Activated T-helper 1 cell treated with anti-CD3 and anti-CD28 coated beads, Interleukin-2, amount 50 U/mL, for 16 hours (primary cell): ENCODE measurements at places on chromosomes 1 and 21.
A peak's percentile ranks its signal among the peaks of the same experiment; 100 is the strongest.

DNA sequence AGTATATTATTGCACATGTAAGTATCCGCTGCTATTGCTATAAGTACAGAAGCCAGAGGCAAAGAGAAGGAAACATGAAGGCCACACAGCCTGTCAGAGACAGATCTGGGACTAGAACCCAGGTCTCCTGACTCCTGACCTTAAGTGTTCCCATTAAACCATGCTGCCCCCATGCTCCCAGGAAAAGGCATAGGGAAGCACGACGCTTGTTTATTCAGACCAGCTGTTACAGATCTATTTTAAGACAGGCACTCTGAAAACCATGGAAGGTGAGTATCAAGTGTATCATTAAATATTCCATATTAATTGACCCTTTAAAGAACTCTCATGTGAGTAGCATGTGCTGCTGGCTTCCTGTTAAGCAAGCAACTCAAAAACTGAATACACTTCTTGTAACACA lies 11.4 kb downstream of the VAV3 start:
- DNase-seq: no peak

- no peak for DNase-seq
Measured at GRCh38 chr1:198337886-198338285, 181.1 kb downstream of the NEK7 start.

GRCh38 chr21:38963006-38963405 lies 157.3 kb downstream of the ETS2 start:
- no peak for DNase-seq

DNA sequence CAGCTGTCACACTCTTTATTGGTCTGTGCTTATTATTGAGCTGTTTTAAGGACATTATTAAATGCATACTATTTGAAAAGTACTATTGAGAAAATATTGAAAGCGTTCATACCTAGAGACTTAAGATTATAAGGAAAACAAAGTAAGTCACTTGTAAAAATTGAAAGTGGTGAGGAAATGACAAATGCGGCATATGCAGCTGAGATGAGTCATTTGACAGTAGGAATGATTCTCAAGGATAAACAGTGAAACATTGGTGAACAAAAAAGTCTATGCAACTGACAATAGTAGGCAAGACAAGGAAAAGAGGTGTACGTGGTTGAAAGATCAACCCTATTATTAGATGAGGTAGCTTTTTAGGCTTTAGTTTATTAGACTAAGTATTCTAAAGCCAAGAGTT lies 82.6 kb upstream of the MAP10 start:
- DNase-seq: no peak

- DNase-seq: peak; percentile 19
Measured at GRCh38 chr1:116910379-116911187, 867 bp downstream of the PTGFRN start.

DNA sequence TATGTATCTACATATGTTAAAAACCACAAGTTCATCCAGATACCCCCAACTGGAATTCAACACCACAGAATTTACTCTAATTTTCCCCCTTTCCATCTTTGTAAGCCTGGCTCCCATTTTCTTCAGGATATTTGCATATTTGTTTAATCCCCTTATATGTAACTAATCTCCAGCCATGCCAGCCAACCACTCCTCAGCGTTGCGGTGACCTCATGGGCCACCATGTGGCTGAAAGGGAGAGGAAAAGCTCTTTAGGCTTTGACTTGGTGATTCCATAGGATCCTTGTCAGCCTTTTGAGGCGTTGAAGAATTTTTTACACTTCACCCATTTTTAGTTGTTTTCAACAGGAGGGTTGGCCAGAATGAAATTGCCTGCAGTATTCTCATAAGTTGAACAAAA lies 10.0 kb downstream of the CLDN19 start:
- DNase-seq: no peak

DNA sequence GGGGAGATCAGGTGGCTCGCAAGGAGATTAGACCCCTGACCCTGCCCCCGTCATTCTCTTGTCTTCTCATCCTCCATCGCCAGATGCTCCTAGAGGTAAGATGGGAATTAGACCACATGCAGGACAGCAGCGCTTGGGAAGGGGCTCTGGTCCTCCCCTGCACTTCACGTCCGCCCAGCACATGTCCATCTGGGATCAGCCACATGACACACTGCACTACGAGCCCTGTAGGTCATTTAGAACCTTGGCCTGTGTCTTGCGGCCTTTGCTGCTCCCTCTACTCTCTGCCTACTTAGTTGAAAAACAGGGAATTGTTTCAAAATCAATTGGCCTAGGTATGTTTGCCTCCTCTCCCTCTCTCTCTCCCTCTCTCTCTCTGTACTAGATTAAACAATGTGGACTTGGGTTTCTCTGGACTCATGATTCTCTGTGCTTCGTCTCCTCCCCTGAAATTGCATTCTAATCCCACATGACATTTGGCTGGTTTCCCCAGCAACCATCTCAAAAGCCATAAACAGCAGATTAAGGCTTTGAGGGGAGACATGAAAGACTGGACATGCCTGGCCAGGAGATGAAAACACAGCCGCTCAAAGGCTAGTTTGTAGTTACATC lies 3.8 kb upstream of the NCMAP start:
- DNase-seq: no peak

- DNase-seq: no peak
Measured at GRCh38 chr1:32612189-32612881, 38.0 kb downstream of the ZBTB8OS start.

DNA sequence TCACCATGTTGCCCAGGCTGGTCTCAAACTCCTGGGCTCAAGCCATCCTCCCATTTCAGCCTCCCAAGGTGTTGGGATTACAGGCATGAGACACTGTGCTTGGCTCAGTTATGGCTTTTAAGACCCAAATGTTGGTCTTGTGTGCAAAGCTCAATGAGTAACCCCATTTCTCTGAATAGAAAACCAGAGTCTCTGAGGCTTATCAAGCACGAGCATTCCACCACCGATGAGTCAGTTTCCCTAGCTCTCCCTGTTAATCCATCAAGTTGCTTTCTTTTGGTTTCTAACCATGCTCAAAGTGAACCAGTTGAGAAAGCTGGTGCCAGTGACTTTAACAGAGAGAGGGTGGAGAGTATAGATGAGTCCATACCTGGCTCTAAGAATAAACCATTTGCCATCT lies 350.9 kb upstream of the ADGRL2 start:
- no peak for DNase-seq

- DNase-seq: peak; percentile 24
Measured at GRCh38 chr1:27522432-27523336, 32.7 kb upstream of the WASF2 start.

DNA sequence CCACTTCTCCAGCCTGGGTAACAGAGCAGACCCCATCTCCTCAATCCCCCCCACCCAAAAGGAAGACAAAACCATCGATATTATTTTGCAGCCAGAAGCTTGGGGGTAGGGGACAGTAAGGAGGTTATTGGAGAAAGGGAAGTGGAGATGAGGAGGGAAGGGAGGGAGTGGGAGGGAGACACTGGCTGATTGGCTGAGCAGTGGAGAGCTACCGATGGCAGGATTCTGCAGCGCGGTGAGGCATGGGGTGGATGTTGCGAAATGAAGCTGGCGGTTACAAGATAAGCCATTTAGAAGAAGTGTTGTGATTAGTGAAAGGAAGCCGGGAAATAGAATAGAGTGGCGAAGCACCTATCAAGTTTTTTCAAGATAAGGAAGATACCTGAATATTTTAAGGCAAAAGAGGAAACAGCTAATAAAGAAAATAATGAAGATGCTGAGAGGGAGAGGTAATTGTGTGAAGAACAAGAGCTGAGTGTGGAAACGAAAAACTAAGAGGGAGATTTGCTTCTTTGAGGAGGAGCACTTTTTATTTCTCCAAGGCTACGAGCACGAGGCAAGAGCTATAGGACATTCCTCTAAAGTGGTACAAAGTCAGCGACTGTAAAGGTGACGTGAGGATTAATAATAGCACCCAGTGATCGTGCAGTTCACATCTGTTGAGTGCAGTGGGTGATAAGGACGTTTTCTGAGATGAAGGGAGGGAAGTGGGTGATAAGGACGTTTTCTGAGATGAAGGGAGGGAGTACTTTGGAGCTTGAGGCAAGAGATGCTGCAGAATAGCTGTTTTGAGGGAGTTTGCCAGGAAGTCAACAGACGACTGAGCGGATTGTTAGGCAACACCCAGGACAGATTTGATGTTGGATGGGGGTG lies 103.2 kb upstream of the KIF26B start:
- no peak for DNase-seq

- DNase-seq: no peak
Measured at GRCh38 chr1:105724286-105724685, 1332.2 kb upstream of the PRMT6 start.

DNA sequence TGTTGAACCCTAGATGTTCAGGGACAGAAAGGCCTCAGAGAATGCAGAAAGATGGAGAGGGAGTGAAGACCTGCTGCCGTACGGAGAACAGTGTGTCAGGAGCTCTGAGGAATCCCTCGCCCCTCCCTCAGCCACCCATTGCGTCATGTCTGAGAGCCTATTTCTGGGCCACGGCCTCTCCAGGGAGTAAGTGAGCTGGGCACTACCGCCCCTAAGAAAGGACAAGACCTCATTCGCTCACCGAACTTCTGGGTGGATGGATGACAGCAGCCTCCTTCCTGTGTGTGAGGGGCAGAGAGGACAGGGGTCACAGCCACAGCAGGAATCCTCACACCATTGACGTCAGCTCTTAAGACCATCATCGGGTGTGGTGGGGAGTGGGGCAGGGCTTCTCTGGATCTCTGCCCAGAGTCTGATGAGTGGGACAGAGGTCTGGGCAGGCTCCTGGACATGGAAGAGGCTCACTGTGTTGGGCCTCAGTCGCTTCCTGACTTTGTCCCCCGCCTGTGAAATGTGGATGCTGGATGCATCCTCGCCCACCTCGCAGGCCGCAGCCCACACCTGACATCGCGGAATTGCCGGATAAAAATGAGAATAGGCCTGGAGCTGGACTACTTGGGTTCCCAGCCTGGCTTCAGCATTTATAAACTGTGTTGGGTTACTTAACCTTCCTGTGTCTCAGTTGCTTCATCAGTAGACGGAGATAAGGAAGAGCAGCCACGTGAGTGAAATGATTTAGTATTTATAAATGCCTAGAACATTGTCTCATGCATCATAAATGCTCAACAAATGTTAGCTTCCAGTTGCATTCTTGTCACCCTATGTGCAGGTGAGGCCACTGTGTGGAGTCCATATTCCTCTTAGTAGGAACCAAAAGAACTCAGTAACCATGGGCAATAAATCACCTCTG lies 238.6 kb downstream of the TRABD2B start:
- DNase-seq: no peak

DNA sequence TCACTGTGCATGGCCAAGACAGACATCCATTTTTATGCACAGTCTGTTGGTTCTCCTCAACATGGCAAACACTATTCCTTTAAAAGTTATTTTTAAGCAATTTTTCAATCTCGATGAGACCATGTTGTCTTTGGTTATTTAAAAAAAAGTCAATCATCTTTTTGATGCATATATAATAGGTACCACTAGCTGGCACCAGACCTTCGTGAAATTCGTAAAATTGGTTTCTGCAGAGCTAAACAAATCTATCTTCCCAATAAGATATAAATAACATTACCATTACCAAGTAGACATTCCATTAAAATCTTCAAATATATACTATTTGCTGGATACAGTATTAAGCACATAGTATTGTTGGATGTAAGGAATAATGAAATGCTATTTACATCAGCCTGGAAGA lies 220.0 kb upstream of the GREM2 start:
- DNase-seq: no peak

DNA sequence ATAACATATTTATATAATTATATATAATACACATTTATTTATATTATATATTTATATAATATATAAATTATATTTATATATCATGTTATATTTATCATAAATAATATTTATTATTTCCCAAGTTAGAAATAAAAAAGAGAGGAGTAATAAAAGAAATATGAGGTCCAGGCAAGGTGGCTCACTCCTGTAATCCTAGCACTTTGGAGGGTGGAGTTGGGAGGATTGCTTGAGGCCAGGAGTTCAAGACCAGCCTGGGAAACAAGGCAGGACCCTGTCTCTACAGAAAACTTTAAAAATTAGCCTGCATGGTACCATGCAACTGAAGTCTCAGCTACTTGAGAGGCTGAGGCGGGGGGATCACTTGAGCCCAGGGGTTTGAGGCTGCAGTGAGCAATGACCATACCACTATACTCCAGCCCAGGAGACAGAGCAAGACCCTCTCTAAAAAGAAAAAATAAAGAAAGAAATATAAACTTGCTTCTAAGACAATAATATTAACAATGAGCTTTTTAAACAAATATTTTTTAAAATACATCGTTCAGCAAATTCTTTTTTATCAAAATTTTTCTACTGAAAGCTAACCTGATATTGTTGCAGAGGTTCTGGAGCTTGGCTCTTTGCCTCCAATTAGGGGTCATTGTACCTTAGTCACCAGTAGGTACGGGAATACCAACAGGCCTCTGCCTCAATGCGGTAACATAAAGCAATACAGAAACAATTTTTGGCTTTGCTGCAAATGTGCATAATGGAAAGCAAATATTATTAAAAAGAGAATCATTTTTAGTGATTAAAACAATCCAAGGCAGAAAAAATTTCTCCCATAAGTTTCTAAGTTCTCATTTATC lies 290.0 kb downstream of the SETD4 start:
- DNase-seq: no peak

DNA sequence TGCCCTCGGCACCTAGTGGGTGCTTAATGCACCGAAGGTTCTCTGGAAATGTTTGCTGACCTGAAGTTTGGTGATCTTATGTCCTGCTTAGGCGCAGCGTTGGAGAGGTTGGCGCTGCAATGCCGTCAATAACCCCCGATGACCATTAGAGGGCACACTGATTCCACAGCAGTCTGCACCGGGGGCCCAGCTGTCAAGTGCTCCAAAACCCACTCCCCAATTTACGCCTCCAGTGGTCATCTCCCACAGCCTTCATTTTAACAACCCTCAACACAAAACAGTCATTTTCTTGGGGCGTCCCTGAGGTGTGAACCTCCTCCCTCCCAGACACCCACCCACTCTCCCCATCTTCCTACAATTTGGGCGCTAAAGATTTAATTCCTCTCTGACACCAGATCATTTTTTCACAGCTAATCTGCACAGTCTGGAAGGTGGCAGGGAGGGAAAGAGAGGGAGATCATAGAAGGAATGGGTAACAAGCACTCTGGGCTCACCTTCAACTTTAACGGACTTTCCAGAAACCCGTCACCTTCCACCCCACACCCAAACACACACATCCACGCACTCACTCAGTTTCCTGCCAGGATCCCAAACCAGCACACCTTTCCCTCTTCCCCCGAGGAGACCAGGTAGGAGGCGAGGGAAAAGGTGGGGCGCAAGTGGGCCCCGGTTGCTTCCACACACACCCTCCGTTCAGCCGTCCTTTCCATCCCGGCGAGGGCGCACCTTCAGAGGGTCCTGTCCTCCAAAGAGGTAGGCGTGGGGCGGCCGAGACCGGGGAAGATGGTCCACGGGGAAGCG lies 570 bp upstream of the NPR1 start:
- no peak for DNase-seq

GRCh38 chr1:918843-919242 lies 4.9 kb upstream of the SAMD11 start:
- no peak for DNase-seq

DNA sequence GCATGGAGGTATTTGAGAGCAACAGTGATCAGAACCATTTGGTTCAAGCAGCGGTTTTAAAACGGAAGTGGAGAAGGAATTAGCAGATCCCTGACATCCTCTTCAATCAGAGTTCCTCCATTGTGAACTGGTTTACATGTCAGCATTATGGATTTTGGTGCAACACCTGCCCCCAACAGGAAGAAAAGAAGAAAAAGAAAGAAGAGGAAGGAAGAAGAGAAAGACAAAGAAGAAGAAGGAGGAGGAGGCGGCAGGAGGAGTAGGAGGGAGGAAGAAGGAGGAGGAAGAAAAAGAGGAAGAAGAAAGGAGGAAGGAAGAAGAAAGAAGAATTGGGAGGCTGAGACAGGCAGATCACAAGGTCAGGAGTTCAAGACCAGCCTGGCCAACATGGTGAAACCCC lies 17.4 kb downstream of the NDUFS5 start:
- DNase-seq: no peak
